ENCODE measurements at places on chromosomes 16 and 17.
A peak's percentile ranks its signal among the peaks of the same experiment; 100 is the strongest.

DNA sequence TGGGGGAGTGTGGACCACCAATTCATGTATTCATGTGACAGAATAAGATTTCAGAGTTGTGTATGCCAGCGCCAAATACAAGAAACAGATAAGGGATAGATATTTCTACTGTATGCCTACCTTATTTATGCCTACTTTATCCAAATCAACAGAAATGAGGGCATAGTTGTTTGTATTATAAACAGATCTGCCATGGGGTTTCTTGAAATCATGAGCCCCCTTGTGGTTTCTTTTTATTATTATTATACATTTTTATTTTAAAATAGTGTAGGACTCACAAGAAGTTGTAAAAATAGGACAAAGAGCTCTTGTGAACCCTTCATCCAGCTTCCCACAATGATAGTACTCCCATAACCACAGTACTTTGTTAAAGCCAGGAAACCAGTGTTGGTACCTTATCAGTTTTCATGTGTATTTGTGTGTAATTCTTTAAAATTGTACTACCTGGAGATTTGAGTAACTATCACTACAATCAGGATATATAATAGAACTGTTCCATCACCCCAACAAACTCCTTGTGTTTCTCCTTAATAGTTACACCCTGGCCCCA is 229.4 kb downstream of the CCDC182 start:
- no peak for DNase-seq

DNA sequence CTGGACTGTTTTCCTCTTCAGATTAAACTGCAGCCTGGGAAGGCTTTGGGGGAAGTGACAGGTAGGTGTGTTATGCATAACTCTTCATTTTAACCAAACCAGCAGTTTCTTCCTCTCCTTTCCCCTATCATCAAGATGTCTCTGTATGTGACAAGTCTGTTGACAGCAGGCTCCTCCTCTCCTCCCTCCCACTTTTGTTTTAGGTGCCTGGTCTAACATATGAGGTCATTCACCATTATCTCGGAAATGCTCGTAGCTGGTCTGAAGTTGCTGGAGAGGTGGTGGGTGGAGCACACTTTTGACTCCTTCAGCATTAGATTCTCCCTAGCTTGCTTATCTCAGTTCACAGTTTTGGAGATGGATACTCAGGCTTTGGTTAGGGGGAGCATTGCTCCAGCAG is 571.0 kb upstream of the EEF2KMT start:
- DNase-seq, result no peak

- no peak for DNase-seq
Observed at GRCh38 chr17:15657868-15658267, 26.2 kb downstream of the TRIM16 start.

DNA sequence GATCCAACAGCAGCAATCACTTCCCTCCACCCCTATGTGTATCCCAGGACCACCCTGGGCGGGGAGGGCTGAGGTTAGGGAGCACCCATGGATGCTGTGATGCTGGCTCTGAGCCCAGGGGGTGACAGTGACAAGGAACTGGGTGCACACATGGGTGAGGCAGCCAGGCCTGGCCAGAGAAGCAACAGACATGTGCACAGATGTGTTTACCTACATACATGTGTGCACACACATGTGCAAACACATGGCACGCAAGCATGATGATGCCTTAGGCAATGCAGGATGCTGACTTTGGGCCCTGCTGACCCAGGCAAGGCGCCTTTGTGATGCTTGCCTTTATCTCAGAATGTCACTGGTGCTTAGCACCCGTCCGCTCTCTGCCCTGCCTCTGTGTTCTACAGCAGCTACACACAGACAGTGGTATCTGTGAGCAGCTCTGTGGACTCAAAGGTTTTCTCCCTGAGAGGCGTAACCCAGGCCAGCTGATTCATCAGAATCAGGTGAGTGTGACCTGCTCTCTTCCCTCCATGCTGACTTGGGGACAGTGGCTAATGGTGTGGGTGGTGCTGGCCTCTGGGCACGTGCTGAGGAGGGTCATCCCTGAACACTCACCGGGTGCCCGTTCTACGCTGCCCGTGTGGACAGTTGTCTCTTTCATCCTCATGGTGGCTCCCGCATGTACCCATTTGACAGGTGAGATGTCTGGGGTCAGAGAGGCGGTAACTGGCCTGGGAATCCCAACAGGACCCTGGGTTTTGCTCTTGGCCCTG is 38.5 kb upstream of the KSR1 start:
- no peak for DNase-seq

DNA sequence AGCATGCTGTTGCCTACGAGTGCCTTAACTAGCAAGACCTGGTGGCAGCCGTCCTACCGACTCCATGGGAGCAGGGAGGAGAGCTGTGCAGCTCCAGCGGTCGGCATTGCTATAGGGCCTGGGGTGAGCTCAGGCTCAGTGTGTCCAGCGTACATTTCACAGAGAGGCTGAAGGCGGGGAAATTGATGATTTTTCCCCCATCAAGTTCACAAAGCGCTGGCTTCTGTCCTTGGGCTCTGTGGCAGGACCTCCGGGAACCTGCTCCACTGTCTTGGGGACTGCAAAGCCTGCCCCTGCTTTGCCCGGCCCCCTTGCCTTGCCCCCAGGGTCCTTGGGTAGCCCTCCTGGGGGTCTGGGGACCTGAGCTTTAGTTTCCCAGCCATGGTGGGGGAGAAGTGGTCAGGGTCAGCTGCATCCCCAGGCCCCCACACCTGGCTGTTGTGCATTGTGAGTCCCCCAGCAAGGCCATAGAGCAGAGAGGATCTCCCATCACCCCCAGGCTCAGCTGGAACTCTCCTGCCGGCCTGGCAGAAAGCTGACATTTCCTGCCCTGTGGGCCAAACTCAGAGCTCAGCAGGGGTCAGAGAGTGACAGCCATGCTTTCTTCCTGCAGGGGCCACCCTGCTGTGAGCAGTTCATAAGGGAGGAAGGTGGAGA is 3.9 kb upstream of the KCNJ18 start:
- no peak for DNase-seq

DNA sequence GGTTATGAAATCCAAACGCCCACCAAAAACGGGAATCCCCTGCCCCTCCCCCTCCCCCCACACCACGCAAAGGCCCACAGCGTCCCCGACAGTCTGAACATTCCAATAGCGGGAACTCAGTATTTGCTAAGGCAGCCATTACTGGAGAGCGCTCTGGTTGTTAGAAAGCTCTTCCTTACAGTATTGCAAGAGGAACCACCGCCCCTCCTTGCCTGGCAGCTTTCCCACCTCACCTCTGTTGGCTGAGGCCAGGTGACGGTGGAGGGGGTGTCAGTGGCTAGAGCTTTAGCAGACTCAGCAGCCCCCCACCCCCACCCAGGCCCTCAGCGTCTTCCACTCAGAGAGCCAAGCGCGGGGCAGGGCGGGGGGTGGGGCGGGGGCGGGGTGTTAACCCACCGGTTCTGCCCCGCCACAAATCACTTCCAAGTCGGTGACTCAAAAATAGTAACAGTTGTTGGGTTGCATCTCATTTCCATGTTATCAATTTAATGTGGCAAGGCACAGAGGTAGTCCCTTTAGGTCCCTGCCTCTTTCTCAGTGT is 2.2 kb upstream of the PLEKHH3 start:
- no peak for DNase-seq

GRCh38 chr16:54437401-54437800 is 150.8 kb upstream of the IRX3 start:
- DNase-seq, result no peak

DNA sequence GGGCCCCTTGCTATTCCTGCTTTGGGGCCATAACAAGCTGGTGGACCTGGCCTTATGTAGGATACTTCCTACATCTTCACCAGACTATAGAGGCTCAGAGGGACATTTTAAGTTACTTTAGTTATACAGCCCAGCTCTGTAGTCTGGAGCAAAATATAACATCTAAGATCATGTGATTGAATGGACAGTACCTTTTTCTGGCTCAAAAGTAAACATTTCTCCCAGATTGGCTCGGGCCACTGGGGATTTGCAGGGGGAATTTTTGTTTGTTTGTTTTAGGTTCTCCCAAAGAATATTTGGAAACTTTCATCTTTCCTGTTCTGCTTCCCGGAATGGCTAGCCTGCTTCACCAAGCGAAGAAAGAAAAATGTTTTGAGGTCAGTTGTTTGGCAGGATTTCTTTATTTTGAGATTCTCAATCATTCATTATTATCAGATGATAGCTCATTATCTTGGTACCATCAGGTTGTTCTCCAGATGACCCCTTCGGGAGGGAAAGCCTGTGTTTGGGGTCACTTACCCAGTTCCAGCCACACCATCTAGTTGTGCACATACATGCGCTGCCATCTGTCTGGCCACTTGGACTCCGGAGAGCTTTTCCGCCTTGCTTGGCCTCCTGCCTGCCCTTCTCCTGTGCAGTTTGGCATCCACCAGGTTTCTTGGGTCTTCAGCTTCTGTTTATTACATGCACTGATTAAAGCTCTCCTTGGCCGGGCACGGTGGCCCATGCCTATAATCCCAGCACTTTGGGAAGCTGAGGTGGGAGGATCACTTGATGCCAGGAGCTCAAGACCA is 17.2 kb downstream of the IQCK start:
- DNase-seq, result no peak

DNA sequence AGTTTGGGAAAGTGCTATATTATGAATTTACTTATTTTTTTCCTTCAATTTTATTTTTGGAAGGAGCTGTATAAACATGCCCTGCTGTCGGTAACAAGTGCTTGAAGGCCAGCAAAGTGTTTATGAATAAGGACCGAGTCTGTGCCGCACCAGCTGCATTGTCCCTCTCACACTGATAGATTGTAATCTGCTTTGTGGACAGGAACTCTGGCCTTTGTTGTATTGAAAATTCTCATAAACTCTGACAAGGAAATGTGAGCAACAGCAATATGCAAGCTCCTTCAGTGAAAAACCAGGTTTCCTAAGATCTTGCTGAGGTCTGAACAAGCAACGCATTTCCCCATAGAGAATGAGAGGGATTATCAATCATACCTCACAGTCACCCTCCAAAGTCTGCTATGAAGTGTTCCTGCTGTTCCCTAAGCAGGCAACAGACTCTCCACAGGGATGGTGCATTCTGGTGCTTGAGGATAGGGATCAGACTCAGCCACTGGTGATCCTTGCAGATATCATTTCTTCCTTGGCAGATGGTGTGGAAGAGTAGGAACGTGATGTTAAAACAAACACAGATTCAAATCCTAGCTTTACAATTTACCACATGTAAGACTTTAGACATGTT is 109.6 kb downstream of the KCNJ2 start:
- DNase-seq, result no peak

- DNase-seq, result no peak
Observed at GRCh38 chr16:58713742-58714141, 20.4 kb downstream of the GOT2 start.

GRCh38 chr17:69223809-69224208 is 4.8 kb downstream of the ABCA10 start:
- DNase-seq, result no peak

- peak; percentile 22 for DNase-seq
Observed at GRCh38 chr16:10514369-10515055, 65.9 kb downstream of the EMP2 start.

- no peak for DNase-seq
Observed at GRCh38 chr17:41736983-41737679, 2.7 kb upstream of the HAP1 start.

GRCh38 chr17:80005360-80006338 is 30.0 kb downstream of the TBC1D16 start:
- DNase-seq, result peak; percentile 47

GRCh38 chr17:12362853-12363455 is 302.7 kb upstream of the MYOCD start:
- DNase-seq, result no peak

- no peak for DNase-seq
Observed at GRCh38 chr17:50502301-50502990, 5.8 kb upstream of the MYCBPAP start.

DNA sequence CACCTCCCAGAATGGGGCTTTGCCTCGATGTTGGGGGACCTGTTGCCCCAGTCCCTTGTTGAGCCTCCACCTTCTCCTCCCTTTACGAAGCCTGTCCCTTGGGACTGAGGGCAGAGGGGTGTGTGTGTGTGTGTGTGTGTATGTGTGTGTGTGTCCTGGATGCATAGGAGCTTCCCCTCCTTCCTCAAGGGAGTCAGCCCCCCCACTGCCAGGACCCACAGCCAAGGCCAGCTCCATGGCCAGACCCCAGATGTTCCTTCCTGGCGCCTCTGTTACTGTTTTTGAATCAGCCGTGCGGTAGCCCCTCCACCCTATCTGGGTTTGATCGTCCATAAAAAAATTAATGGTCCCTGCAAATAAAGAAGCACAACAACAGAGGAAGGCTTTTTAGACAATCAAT is 17.7 kb upstream of the DOK4 start:
- no peak for DNase-seq
